Globus pallidus (tissue), 1 donor: ENCODE measurements at places on chromosomes 11 and 22.
A peak's percentile ranks its signal among the peaks of the same experiment; 100 is the strongest.

- DNase-seq = no peak
Measured at GRCh38 chr11:2581931-2582350, 117.9 kb downstream of the KCNQ1OT1 start.

- peak; percentile 70 for DNase-seq
Measured at GRCh38 chr11:71580057-71581003, 2.3 kb downstream of the KRTAP5-11 start.

DNA sequence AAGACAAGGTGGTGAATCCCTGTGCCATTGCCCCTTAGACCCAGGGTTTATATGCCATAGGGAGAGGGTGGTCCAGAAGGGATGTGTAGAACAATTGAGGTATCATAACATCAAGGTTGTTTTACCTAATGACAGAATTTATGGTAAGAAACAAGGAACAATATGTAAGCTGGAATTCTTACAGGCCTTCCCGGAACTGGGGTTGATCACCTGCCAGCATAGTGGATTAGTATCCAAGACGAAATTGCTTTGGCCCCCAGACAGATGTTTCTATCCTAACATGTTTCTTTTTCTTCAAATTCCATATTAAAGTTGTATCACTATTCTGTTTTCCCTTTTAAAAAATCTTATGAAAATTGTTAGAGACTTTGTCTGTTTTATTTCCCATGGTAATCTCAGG is 343.8 kb upstream of the ANO3 start:
- no peak for DNase-seq

GRCh38 chr11:13269775-13270174 is 7.8 kb upstream of the BMAL1 start:
- no peak for DNase-seq

DNA sequence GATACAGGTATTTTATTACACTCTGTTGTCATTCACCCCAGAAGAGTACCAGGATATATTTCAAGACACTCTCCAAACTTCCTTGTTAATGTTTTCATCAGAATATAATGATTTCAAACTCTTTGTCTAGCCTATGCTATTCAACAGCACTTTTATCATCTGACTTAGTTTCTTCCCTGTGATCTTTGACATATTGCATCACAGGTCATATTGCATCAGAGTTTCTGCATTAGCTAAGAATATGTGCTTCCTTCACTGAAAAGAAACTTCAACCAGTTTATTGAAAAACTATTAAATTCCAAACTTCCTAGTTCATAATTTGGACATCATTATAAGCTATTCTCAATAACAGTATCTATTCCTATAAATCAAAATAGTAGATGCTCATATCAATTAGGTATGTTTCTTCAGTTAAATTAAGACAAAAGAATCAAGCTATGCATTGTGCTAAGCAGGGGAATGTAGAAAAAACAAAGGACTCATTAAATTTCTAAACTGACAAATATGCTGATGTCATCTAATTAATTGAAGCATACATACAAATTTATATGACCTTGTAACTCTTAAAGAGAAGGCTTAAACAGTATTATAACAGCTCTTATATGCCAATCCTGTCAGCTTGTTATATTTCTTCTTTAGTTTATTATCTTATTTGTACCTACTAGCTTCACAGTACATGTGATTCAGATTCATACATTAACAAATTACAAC is 361.8 kb upstream of the LUZP2 start:
- DNase-seq = no peak

GRCh38 chr11:126732981-126733380 is 267.6 kb downstream of the KIRREL3 start:
- DNase-seq = no peak

DNA sequence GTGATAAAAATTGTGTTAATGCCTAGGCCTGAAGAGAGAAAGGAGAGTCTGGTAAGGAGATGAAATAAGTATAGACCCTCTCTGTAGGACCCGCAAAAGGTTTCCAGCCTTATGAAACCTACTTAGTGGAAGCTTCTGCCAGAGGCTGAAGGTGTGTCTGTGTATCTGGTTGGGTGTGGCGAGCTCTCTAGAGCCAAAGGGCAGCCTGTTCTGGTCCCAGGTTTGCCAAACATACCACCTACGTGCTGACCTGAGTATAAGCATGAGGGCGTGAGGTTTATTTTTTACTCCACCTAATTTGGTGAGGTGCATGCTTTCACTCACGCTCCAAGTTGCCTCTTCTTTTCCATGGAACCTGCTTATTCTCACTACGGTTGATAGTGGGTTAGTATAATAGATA is 5.6 kb downstream of the CSTPP1 start:
- DNase-seq = no peak

DNA sequence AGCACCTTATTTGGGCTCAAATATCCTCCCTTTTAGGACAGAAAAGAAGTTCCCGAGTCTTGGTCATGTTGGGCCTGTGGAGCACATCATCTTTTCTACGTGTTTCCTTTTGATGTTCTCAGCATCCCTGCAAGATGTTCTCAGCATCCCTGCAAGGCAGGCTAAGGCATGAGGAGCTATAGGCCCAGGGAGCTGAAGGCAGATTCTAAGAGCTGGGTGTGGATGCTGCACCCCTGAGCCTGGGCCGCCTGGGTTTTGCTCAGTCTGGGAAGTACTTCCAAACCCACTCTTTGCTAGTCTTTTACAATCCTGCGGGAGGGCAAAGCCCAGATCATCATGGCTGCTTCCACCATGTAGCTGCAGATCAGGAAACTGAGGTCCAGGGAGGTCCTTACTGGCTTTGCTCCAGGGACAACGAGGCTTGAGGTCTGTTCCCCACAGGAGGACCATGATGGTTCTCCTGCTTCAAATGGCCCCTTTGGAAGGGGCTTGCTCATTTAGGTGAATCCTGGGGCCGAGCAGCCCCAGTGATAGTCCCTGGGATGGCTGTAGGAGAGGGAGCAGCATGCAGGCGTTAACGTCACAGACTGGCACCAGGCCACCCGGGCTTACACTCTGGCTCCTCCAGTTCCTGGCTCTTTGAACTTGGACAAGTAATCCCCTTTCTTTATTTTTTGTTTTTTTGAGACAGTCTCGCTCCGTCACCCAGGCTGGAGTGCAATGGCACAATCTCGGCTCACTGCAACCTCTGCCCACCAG is 10.6 kb downstream of the LRRC75B start:
- no peak for DNase-seq

DNA sequence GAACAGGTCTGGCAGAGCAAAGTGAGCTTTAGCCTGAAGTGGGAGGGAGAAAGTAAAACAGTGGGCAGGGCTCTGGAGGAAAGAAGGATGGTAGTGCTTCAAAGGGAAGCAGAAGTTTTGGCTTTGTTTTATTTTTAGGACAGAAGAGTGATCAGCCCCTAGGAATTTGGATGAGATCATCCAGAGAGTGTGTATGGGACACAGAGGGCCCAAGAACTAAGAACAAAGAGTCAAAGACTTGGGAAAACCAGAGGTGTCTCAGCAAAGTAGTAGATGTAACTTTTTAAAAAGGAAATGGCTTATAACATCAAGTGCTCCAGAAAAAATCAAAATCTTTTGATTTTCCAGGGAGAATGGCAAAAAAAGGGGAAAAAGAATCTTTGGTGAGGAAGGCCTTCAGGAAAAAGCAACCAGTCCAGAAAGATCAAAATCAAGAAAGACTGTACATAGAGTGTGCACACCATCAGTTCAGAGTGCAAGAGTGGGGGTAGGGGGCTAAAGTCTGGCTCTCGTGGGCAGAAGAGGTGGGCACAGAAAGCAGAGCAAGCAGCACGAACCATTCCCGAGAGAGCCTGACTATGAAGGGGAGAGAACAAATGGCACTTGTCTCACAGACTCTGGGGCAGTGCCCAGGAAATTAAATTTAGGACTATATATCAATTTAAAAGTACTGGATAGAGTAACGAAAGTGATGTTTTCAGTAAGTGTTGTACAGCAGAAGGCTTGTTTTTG is 30.0 kb downstream of the MAPK1 start:
- no peak for DNase-seq

- DNase-seq = peak; percentile 30
Measured at GRCh38 chr11:58561394-58562098, 14.1 kb downstream of the LPXN start.

- DNase-seq = no peak
Measured at GRCh38 chr22:26568207-26568706, 21.7 kb downstream of the TPST2 start.

DNA sequence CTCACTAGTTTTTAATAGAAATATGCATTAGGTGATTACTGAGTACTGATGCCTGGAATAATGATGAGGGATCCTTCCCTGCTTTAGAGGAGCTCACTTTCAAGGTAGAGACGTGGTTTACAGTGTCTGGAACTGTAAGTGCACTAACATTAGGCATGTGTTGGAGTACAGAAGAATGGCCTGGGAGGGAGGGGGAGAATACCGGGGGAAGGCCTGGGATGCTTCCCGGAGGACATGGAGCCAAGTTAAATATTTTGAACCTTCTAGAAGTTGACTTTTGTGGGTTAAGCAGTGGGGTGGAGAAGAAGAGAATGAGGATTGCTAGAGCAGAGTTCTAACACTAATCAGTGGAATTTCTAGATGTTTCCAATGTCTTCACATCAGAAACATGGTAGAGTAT is 261.6 kb downstream of the NELL1 start:
- no peak for DNase-seq

GRCh38 chr22:50599816-50600455 is 657 bp upstream of the MAPK8IP2 start:
- DNase-seq = no peak

GRCh38 chr22:23458663-23459541 is 121.2 kb downstream of the IGLL1 start:
- no peak for DNase-seq

DNA sequence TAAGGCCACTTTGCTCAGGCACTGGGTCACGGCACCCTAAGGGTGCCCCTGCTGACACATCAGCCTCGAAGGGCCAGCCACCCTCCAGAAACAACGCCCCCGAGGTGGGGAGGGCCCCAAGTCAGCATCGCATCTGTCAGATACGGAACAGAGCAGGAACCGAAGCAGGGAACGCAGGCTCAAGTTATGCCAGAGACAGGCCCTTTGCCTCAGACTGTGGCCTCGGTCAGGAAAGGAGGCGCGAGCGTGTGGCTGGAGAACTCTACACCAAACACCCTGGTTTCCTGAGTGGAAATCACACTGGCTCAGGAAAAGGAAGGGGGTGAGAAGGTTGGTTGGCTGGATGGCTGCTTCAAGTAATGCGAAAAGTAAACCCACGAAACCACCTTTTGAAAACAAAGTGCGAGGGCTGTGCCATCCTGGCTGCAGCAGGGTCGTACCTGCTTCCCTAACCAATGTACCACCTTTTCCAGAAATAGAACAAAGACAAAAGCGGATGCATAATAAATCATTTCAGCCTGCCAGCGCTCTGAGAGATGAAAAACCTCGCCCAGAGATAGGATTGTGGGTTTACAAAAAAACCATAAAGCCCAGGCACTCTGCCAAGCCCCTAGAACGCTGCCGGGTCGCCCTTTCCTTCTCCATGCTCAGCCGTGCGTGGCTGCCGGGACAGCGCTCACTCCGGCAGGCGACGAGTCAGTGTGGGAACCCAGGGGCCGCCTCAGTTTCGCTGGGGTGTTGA is 38.6 kb downstream of the TRMU start:
- DNase-seq = no peak

GRCh38 chr11:17572791-17573460 is 25.9 kb downstream of the OTOG start:
- no peak for DNase-seq

DNA sequence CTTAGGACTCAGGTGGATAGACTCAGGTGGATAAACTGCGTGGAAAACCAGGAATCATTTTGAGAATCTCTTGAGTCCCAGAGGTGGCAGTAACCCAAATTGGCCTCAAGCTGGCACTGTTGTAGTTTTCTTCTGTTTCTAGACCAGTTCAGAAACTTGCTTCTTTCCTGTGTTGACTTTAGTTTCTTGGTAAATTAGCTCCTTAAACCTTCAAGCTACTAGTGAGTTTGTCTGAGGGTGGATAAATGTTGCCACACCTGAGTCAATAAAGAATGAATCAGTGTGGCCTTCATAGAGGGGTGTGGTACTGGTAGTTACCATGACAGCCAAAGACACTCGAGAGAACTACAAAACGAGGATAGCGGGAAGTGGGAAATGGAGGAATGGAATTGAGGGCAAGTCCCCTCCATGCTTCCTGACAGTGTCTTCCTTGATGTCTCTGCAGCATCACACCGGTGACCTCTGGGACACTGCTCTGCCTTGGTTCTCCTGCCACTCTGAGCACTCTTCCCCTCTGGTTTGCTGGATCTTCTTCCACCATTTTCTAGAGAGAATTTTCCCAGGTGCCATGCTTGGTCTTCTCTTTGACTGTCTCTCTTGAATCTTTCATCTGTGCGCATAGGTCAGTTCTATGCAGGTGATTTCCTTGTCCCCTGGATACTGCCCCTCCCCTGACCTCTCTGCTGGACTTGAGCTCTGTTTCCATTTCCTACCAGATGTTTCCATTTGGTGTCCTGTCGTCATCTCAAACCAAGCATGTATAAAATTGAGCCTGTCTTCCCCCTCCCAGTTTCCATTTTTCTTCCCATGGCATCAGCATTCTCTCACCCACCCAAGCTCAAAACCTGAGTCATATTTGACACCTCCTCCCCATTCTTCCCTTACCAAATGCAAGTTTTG is 7.2 kb downstream of the POLD4 start:
- DNase-seq = no peak

DNA sequence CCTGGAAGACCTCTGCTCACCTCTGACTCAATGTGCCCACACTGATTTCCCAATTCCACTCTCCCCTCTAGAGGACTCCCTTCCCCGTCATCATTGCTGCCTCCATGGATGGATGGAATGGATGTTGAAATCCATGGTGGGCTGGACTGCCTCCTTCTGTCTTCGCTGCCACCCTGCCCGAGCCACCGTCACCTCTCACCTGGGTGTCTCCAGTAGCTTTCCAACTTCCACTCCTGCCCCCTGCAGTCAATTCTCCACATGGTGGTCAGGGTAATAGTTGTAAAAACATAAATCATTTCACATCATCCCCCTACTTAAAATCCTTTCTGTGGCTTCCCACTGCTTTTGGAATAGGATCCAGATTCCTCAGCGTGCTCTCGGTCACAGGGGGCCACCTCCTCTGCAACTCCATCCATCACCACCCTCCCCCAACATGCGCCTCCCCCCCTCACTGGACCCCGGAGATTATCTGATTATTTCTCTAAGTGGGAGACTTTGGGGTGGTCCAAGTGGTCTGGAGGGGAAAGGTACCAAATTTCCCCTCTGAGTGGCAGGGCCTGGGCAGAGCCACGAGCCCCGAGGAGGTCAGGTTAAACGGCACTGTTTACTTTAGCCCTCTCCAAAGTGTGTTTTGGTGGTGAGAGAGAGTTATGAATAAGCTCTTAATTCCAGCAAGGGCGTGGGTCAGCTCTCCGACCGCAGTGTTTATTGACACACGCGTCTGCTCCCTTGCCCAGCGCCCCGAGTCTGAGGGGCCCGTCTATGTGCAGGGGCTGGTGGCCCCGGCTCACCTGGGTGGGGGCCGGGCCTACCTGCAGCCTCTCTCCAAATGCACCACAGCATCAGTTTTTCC is 313.7 kb downstream of the MN1 start:
- no peak for DNase-seq

- no peak for DNase-seq
Measured at GRCh38 chr11:78467931-78468330, 50.3 kb upstream of the GAB2 start.
